ENCODE measurements at places on chromosomes 6 and 20.

GRCh38 chr6:45691426-45691825, 313.7 kb upstream of the SUPT3H start:
- DNase-seq: no peak

DNA sequence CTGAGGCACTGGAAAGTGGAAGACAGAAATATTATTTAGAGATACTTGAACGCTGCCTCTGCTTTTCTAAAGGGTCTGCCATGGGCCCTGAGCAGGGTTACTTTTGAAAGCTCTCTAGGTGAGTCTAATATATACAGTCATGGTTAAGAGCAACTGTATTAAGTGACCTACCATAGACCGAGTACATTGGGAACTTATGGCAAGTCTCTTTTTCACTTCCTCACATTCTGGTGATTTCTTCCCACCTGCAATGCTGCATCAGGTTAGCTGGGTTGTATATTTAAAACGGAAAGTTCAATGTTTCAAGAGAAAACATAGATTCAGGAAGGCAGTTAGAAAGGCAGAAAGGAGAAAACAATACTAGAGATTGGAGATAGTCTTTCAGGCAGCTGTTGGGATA, 154.7 kb downstream of the PHF3 start:
- DNase-seq: no peak

GRCh38 chr20:20322912-20323311, 45.0 kb upstream of the INSM1 start:
- no peak for DNase-seq

- DNase-seq: no peak
These were observed 5.2 kb downstream of the TOX2 start for GRCh38 chr20:43919686-43920403.

GRCh38 chr6:43940071-43940392, 170.0 kb downstream of the VEGFA start:
- DNase-seq: no peak

GRCh38 chr6:148738946-148739821, 7.6 kb upstream of the UST start:
- no peak for DNase-seq

DNA sequence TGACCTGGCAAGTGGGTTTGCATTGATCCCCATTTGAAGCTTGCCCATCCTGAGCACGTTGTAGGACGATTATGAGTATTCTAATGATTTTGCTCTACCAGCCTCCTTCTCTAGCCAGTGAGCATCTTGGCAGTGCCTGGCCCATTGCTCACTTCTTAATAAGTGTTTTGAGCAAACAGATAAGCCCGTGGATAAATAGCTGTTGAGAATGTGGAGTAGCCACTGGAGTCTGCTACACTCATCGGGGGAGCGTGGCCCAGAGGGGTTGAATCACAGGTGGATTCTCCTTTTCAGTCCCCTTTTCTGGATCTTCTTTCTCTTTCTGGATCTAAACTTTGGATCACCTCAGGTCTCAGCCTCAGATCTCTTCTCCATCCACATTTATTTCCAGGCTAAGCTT, 15.9 kb upstream of the EDN3 start:
- DNase-seq: no peak

DNA sequence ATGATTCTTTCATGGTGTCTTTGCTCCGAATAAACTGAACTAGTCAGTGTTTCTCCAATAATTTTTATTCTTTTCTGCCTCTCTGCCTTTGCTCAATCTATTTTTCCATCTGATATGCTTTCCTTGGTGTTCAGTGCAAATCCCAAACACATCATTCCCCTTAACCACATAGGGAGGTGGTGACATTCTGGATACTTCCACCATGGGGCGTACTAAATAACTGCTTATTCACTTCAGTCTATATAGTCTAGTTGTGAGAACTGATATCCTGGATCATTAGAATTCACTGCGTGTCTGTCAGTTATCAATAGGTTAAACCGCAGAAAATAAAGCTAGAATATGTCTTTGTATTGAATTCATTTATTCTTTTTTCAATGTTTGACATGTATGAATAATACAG, 83.1 kb downstream of the KCNQ5 start:
- no peak for DNase-seq

DNA sequence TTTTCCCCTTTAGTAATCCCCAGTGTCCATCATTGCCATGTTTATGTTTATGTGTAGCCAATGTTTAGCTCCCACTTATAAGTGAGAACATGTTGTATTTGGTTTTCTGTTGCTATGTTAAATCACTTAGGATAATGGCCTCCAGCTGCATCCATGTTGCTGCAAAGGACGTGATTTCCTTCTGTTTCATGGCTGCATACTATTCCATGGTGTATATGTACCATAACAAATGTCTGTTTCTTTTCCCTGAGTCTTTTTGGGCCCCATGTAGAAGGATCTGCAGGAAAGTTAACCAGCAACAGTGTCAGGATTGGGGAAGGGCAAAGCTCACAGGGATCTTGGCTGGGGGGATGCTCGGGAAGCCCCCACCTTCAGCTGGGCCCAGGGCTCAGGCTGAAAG, 64.3 kb upstream of the SULF2 start:
- DNase-seq: no peak

- DNase-seq: no peak
These were observed 136.5 kb downstream of the ELOVL4 start for GRCh38 chr6:79810871-79811270.

GRCh38 chr6:7532821-7533220, 8.7 kb upstream of the DSP start:
- DNase-seq: no peak

GRCh38 chr20:50588034-50588736, 78.0 kb downstream of the PTPN1 start:
- peak; percentile 63 for DNase-seq

- no peak for DNase-seq
These were observed 180.6 kb downstream of the RPS12 start for GRCh38 chr6:132995009-132995408.

DNA sequence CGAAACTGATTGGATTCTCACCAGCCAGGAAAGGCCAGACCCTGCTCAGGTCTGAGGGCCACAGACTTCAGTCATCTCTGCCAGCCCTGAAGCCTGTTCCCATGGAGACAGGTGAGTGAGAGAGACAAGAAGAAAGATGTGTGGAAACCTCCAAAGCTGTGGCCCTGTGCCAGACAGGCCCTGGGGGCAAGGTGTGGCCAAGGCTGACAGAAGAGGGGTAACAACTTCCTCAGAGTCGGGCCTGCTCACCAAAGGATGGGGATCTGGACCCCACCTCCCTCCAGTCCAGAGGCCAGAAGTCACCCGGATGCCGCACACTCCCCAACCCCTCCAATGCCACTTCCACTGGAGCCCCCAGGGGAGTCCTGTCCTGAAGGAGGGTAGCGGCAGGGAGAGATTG, 73.6 kb downstream of the MDGA1 start:
- no peak for DNase-seq

DNA sequence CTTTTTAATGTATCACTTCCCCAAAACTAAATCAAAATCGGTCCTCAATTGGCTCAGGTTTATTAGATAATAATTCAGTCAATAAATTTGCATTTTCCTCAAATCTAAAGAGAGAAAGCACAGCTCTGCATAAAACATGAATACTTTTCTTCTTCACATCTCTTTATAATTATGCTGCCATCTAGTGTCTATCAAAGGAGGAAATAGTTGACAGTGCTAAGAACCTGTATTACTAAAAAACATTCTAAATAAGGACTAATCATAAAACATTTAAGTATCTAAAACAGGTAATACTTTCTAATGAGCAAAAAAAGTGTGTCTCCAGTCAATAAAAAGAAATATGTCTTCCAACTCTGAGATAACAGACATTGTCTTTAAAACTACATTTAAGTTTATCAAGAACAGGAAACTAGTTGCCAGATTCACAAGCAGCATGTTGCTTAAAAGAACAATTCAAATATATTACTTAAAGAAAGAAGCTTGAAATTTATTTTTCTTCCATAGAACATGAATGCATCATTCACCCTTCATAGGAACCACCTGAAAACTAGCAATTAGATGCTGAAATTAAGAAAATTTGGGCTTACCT, 56.5 kb upstream of the DST start:
- no peak for DNase-seq

- no peak for DNase-seq
These were observed 29.6 kb downstream of the RAMACL start for GRCh38 chr6:166556863-166557322.

DNA sequence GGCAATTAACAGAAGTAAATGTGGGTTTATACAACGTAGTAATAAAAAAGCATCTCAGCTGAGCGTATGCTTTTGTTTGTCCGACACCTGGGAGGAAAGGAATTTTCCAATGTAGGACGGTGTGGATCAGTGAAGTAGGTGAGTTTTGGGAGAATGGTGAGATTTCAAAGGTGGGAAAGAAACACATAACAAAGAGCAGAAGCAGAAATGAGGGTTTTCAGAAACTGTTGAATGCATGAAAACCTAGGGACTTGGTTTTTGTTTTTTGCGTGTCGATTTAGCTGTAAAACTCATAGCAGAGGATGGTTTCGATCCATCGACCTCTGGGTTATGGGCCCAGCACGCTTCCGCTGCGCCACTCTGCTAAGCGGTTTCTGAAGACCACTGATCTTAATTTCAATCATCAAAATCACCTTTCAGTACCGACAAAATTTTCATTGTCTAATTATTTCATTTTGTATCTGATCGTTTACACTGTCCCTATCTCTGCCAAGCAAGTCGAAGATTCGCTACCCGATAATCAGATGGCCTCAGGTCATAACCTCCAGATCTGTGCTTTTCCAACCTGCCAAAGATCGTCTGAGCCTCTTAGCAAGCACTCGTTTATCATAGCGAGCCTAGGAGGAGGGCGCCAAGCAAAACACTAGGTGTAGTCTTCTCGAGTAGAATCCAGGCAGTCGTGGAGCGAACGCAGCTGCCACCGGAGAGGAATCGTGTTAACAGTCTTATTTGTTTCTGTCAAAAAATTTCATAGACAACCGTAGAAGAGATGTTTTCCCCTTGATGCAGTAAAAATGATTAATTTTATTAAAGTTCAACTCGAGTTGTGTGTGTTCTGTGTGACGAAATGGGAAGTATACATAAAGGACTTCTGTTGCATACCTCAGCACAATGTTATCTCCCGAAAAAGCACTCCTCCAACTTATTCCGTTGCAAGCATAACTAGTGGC, 20.9 kb upstream of the POM121L2 start:
- no peak for DNase-seq

GRCh38 chr6:89862273-89862672, 32.0 kb upstream of the GJA10 start:
- no peak for DNase-seq

GRCh38 chr6:79420054-79420453, 117.2 kb downstream of the LCA5 start:
- no peak for DNase-seq

- no peak for DNase-seq
These were observed 4.2 kb upstream of the HIVEP1 start for GRCh38 chr6:12007887-12008286.

DNA sequence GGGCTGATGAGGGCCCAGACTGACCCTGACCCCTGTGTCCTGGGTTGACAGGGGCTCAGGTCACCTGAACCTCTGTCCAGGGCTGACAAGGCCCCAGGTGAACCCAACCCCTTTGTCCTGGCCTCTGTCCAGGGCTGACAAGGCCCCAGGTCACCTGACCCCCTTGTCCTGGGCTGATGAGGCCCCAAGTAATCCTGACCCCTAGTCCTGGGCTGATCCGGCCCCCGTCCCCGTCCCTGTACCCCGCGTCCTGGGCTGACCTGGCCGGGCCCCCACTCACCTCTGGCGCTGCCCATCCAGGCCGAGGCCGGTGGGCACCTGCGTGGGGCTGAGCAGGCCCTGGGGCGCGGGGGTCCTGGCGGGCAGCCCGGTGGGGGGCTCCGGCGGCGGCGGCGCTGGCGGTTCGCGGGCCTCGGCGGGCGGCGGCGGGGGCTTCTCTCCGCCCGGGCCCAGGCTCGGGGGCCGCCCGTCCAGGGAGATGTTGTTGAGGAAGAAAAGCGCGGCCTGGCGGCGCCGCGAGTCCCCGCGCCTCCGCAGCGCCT, 379 bp downstream of the CABLES2 start:
- no peak for DNase-seq

GRCh38 chr6:160430203-160430602, 82.0 kb downstream of the SLC22A3 start:
- no peak for DNase-seq

- DNase-seq: no peak
These were observed 1.2 kb upstream of the GJA1 start for GRCh38 chr6:121434037-121434770.
